ENCODE measurements at places on chromosomes 7 and 10. TPM values are rescaled to one million over a fixed set of nuclear protein-coding genes. Genes with fewer than 3 reads are reported as not detected.

- DNase-seq, result peak; percentile 73
Measured at GRCh38 chr10:126904818-126905701, at the start of gene DOCK1. DOCK1 (plus strand) TSS chr10:126905428; CDS start chr10:126905518, 90 bp downstream.

GRCh38 chr10:118792526-118792925 is 37.8 kb upstream of the CACUL1 start:
- DNase-seq, result peak; percentile 8

- no peak for DNase-seq
Measured at GRCh38 chr10:80201608-80202141, 3.7 kb downstream of the ANXA11 start.

DNA sequence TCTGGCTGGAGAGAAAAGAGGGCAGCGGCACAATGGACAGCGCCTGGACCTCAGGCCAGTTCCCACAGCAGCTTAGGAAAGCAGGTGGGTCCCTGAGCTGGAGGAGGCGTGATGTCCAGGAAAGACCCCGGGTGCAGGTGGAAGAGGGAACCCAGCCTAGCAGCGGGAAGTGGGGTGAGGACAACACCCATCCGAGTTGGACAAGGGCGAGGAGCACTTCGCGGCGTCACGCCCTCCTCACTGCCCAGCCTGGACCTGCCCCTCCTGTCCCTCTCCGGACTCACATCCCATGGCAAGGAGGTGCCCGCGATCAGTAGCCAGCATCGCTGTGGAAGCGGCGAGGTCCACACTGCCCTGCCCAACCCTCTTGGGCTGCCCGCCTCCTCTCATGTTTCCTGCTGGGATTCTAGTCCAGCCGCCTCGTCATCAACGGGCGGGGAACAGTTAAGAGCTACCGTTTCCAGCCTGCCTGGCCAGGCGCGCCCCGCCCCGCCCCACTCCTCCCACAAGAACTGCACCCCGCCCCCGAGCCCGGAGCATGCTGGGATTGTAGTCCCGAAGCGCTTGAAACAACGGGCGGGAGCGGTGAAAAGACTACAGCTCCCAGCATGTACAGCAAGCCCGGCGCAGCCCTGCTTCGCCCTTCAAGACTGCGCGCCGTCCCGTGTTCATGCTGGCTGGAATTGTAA is 930.6 kb upstream of the ZNF722 start:
- no peak for DNase-seq

GRCh38 chr7:157678501-157678900 is 341.7 kb downstream of the DNAJB6 start:
- no peak for DNase-seq

DNA sequence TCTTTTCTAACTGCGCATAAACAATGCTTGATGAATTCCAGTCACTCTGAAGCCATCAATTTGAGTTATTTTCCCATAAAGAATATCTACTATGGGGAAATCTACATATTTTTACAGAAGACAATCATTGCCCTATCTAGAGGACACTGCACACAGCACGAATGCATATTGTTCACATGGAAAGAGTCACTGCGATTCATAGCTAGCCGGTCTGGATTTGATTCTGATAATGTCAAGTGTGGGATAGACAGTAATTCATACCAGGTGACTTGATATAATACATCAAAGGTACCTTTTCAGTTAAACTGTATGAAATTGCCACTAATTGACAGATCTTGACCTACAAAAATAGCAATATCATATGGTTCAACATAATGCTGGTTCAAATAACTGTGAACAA is 255.7 kb downstream of the THSD7A start:
- no peak for DNase-seq

DNA sequence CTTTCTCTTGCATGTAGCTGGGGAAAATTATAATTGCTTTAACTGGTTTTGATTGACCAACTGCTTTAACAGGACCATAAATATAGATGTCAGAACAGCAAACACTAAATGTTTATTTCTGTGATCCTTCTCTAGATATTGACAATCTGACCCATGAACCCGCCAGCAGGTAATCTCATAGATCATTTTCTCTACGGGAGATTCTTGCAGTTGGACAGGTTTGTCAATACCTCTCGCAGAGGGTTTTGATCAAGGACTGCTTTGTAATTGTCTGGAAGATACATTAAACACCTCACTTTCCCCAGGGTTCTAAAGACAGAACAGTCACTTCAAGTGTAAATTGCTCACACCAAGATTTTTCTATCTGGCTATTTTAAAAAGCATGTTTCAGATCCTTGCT is 235.8 kb upstream of the RHOBTB1 start:
- DNase-seq, result no peak

DNA sequence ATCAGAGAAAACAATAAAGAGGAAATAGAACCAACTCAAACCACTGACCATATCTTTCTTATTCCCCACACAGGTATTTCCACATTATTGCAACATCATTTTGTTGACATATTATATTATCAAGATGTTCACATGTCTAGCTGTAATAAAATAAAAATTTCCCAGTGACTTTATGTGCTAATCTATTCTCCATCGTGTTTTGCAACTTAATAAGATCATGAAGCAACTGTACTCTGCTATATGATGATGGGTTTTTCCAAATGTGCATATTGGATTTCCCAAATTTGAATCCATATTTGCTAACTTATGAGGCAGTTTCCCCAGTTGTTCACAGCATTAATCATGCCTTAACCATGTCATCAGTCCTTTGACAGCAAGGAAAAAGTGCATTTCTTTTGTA is 127.8 kb downstream of the ITGB8 start:
- DNase-seq, result no peak

- no peak for DNase-seq
Measured at GRCh38 chr7:48760528-48761265, 163.7 kb upstream of the CDC14C start.

DNA sequence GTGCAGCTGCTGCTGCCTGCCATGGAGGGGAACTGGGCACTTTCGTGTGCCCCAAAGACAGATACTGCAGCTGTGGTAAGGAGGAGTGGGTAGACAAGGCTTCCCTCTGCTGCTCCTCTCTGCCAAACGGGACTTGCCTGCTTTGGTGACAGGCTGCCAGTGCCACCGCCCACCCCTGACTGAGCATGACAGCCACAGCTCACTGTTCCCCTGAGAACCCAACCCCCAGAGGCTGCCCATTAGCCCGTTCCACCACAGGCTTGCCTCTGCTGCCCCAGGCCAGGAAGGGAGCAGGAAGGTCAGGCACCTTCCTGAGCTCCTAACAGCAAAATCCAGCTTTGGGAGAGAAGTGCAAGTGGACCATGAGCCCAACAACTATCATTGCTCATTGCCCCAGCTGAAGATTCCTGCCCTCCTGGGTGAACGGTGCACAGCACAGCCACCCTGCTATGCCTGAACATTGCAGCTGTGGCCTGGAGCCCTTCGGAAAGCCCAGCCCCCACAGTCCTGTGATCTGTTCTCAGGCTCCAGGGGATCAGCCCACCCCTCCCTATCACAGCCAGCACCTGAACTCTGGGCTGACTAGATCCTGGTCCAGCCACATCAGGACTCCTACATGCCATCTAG is 58.7 kb upstream of the ANTXRL start:
- no peak for DNase-seq

DNA sequence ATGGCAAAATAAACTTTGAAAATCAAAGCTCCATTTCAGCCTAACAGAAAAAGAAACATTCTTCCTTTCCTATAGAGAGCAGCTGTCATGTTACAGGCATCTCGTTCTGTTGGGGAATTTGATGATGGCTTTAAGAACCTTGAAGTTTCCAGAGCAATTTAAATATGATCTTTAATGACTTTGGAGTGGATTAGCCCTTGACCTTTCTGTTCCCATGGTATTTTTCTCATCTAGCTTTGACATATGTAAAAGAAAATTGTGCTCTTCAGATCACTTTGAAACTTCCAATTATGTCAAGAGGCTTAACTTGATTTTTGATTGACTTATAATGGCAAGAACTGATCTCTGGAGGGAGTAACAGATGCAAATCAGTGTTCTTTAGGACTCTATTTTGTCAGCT is 157.6 kb upstream of the SEMA3E start:
- no peak for DNase-seq

- no peak for DNase-seq
Measured at GRCh38 chr10:62707810-62708209, 96.7 kb upstream of the ADO start.

- no peak for DNase-seq
Measured at GRCh38 chr10:42638821-42639270, 476 bp upstream of the ZNF33B start.

DNA sequence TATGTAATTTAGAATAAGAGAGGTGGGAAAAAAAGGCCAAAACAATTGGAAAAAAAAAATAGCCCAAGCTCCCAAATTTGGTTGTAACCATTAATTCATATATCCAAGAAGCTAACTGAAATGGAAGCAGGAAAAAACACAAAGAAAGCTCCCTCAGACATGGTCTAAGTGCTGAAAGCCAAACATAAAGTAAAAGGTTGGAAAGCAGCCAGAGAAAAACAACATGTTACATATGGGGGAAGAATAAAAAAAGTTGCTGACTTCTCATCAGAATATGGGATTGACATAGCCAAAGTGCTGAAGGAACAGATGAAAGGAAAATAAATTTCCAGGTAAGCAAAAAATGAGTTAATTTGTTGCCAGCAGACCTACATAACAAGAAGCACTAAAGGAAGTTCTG is 40.3 kb downstream of the PDZD8 start:
- DNase-seq, result no peak

- DNase-seq, result peak; percentile 53
Measured at GRCh38 chr7:16421333-16422102, at the start of gene CRPPA. CRPPA (minus strand) TSS chr7:16421538; CDS start chr7:16421322, 216 bp downstream.

GRCh38 chr10:118680197-118680596 is 74.6 kb downstream of the CACUL1 start:
- DNase-seq, result no peak

- peak; percentile 79 for DNase-seq
Measured at GRCh38 chr10:28664369-28664740, 13.0 kb upstream of the BAMBI start.

DNA sequence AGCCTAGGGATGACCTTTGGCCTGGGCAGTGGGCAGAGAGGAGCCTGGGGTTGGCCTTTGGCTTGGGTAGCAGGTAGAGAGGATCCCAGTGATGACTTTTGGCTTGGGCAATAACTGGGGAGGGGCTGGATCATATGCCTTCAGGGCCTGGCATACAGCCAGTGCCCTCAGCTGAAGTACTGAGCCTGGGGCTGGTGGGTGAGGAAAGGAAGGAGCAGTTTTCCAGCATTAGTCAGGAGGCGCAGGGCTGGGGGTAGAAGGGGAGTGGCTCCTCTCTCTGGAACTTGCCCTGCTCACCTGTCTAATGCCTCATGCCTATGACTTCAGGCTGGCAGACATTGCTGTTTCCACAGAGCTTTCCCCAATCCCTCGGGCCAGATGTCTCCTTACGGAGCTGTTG is 15.2 kb upstream of the COMTD1 start:
- no peak for DNase-seq

DNA sequence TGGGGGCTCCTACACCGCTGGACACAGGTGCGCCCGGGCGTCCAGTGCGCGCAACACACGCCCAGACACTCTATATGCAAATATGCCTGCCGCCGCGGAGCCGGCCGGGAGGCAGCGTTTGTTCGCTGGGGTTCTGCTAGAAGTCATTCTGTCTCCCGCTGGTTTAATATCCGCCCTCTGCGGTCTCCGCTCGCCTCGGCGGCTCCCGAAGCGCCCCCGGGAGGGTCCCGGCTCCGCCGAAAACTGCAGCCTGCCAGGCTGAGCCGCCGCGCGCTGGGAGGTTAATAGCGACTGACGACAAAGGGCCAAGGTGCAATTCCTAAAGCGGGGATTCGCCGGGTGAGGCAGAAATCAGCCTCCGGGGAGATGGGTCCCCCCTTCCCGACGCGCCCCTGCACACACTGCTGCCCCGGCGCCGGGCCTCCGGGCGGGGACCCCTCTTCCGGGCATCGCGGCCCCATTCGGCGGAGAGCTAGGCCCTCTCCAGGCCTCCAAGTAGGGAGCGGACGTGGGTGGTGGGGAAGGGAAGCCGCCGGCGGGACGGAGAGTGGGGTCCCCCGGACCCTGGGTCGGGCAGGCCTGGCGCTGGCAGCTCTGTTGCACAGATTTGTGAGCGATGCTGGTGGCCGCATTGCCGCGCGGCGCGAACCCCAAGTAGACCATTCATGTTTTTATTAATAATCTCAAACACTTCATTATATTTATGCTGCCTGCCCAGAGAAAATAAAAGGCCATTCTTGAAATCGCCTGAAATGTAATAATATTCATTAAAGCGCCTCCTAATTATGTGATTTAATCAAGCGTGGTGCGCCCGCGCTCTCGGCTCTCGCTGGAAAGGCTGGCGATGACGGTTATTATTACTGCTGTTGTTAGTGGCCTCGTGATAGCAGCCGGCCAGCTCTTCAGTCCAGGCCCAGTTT is 9.1 kb downstream of the EN2 start:
- no peak for DNase-seq

GRCh38 chr7:111137296-111138192 is 46.6 kb downstream of the LRRN3 start:
- DNase-seq, result peak; percentile 8

DNA sequence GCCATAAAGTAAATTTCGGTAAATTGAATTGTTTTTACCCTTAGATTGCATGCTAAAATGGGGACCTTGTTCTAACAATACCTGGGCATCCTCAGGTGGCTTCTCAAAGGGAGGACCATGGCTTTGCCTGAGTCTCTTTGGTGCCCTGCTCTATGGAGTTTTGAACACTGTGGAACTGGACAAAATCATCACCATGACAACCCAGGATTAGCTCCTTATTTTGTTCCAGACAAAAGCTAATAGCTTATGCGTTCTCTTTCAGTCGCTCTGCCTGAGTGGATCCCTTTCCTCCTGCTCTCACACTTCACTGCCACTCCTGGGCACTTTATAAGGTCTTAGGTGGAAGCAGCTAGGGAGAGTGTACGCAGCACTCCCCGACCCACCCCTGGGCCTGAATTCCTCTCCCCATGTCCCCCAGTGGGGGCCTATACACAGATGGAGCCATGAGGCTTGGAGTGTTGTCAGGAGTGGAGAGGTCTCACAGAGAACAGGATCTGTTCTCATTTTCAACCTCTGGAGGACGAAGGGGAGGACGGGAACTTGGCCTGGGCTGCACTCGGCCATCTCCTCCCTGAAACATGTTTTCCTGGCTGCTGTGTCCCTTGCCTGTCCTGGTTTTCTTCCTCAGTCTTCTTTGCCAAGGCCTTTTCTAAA is 19.0 kb downstream of the ADCYAP1R1 start:
- DNase-seq, result no peak

DNA sequence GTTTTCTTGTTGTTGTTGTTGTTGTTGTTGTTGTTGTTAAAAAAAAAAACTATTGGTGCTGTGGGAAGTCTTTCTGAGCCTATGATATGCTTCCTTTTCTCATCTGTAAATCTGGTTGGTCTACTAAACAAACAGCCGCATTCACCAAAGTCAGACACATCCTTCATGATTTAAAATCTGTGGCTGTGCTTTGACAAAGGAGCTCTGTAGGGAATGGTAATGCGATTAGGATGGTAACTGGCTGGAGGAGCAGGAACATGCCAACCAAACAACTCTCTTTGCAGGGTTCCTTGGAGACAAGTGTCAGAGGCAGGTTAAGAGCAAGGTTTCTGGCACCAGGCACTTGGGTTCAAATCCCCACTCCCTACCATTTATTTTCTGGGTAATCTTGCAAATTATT is 14.9 kb upstream of the SP4 start:
- no peak for DNase-seq

GRCh38 chr10:125482637-125483036 is 200.3 kb downstream of the TEX36 start:
- no peak for DNase-seq

- no peak for DNase-seq
Measured at GRCh38 chr7:148572067-148572522, 18.5 kb upstream of the C7orf33 start.

The PKD2L1 gene
- not detected for total RNA-seq

The TRIM50 gene
- not detected for total RNA-seq

The ARHGAP22 gene
- 21.3 TPM for total RNA-seq

The KNDC1 gene
- 0.50 TPM for total RNA-seq

The SUGCT gene
- 16.5 TPM for total RNA-seq

The DUSP5 gene
- total RNA-seq, result 14.9 TPM

The DLG5 gene
- 40.8 TPM for total RNA-seq

The AP1S1 gene
- 139 TPM for total RNA-seq

Data from fibroblast of lung (primary cell).